ENCODE measurements at places on chromosomes 4 and X. TPM values are rescaled to one million over a fixed set of nuclear protein-coding genes. Genes with fewer than 3 reads are reported as not detected.

SUPT20HL2 gene
- total RNA-seq, result 0.22 TPM

DACH2 gene
- not detected for total RNA-seq

TCEAL5 gene
- not detected for total RNA-seq

FGF13 gene
- 1.7 TPM for total RNA-seq

XAGE5 gene
- not detected for total RNA-seq

COL4A5 gene
- 57.7 TPM for total RNA-seq
